ENCODE measurements at places on chromosomes 1 and 21.

DNA sequence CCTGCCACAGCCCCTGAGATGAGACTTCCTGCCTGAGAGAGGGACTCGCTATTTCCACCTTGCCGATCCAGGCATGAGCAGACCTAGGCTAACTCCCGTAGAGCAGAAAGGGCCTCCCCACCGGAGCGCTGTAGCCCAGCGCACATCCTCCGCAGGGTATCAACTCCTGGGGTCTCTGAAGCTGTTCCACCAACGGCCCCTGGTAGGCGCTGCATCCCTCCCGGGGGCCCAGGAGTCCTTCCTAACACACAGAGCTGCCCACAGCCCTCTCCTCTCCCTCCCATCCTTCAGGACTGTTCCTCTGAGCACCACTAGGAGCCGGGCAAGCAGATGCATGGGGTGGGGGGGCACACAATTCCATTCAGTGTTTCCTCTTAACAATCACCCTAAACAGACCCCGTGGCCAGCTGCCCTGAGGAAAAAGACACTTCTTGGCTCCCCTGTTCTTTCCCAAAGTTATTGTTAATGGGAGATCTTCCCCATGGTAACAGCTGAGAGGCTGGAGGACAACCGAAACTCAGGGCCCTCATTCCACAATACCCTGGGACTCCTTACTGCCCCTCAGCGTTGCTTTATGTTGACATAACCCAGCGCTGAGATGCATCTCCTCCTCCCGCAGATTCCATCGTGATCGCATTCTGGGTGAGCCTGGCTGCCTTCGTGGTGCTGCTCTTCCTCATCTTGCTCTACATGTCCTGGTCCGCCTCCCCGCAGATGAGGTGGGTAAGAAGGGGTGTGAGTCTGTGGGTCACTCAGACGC lies 7.5 kb downstream of the MRAP start:
- DNase-seq = no peak

- no peak for DNase-seq
Observed at GRCh38 chr1:59186656-59187055, 110.2 kb upstream of the FGGY start.

DNA sequence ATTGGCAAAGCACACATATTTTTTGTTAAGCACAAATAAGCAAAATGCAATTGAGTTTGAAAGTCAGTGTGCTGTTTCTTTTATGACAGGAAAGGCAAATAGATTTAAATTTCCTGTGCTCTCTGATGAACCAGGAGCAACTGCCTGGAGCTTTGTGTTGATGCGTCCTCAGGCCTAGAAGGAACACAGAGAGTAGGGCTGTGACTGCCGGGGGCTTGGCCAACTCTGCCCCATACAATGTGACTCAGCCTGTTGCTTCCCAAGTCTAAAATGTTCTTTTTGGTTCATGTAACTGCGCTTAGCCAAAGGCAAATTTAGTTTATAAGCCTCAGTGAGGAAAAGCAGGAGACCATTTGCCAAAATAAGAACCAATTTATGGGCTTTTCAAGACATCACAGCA lies 37.5 kb downstream of the TOR1AIP2 start:
- DNase-seq = no peak

DNA sequence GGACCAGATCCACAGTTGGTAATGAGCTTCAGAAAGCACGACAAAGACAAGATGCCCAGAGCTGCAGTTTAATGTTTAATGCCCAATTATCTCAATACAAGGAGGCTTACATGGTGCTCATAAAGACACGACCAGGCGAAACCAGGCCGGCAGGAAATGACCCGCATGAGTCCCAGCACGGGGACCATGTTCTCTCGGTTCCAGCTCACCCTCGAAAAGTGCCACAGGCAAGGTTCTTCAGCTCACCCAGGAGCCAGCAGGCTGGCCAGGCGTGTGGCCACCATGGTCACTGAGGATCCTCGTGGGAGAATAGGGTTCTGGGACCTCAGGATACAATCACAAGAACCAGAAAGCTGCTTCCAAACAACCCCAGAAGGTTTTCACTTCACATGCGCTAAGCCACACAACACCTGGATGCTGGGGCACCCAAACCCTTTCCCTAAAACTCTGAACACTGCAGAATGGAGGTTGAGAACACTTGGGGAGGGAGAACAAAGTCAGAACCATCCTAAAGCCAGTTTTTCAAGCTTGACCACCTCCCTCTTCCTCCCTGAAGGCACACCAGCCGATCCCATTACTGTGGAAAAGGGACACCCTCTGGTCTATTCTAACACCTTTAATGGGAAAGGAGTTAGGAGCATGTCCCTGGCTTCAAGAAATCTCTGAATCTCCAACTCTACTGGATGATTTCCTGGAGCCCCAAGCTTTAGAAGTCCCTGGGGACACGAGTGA lies 22.6 kb upstream of the ASAP3 start:
- no peak for DNase-seq

GRCh38 chr1:67719329-67720196 lies 34.6 kb downstream of the GADD45A start:
- DNase-seq = no peak

DNA sequence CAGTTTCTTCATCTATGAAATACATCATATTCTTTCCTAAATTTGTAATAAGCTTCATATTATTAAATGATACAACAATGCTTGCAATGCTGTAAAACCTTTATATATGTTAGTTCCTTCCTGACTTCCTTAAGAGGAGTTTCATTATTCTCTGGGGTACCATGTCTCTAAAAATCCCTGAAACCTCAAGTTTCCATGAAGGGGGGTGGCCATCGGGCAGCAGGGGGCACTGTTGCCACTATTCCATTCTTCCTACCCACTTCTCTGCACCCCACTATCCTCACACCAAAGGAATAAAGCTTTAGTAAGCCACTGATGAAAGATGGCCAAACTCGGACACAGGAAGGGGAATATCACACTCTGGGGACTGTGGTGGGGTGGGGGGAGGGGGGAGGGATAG lies 9.0 kb upstream of the DMRTB1 start:
- no peak for DNase-seq

GRCh38 chr1:157842939-157843338 lies 1.3 kb upstream of the CD5L start:
- no peak for DNase-seq

DNA sequence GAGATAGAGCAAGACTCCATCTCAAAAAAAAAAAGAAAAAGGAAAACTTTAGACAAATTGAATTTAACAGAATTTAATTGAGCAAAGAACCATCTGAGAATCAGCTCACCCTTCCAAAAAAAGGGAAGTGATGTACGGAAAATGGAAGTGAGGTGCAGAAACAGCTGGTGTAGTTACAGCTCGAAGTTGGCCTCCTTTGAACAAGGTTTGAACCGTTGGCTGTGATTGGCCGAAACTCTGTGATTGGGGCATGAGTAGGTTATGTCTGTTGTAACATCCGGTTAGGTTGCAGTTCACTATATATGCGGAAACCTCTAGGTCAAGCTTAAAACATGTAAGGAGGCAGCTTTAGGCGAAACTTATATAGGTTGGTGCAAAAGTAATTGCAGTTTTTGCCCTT lies 97.9 kb upstream of the KIF26B start:
- no peak for DNase-seq

- no peak for DNase-seq
Observed at GRCh38 chr1:87450615-87451209, 122.0 kb downstream of the LMO4 start.

DNA sequence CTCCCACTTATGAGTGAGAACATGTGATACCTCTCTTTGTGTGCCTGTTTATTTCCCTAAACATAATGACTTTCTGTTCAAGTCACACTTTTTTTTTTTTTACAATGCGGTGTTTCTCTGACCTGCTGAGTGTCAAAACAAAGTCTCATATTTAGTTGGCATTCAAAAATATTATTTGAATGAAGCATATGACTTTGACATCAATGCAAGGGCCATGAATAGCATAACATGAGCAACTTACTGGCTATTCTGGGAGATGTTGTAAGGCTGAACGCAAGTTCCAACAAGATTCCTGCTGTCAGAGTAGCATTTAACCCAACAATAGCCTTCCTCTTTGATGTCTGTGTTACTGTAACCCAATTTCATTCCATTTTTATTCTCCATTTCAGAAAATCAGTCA lies 2.0 kb upstream of the KRTAP19-1 start:
- DNase-seq = no peak

DNA sequence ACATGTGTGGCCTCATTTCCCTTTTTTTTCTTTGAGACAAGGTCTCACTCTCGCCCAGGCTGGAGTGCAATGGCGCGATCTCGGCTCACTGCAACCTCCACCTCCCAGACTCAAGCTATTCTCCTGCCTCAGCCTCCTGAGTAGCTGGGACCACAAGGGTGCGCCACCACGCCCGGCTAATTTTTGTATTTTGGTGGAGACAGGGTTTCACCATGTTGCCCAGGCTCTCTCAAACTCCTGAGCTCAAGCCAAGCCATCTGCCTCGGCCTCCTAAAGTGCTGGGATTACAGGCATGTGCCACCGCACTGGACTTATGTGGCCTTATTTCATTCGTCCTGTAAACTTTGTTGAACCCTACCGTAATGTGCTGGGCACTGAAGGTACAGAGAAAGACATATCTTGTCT lies 569 bp upstream of the WARS2 start:
- DNase-seq = peak; percentile 58

DNA sequence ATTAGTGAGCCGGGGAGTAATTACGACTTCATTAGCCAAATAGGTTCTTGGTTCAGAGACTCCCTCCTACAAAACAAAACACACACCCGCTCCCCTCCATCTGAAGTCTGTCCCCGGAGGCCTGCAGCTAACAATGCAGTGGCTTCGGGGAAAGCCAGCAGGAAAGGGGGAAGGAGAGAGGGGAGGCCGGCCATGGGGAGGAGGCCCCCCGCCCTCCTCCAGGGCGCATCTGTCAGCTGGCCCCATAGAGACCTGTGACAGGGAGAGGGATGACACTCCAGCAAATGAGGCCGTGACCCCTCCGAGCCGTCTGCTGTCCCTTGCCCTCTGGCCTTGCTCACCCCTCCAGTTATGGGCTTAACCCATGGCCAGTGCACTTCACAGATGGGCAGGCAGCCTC lies 12.1 kb upstream of the CNTN2 start:
- DNase-seq = no peak

GRCh38 chr1:12412439-12412838 lies 182.6 kb downstream of the VPS13D start:
- no peak for DNase-seq

Data from stimulated activated CD4-positive, alpha-beta T cell treated with anti-CD3 and anti-CD28 coated beads, Interleukin-1b, Interleukin-23, amount 100 ng/mL, for 48 hours (primary cell).